Mammary microvascular endothelial cell (primary cell): ENCODE measurements at places on chromosomes 6 and 20. TPM values are rescaled to one million over a fixed set of nuclear protein-coding genes. Genes with fewer than 3 reads are reported as not detected.

Gene DACT2
- total RNA-seq, result not detected in 2 replicates

Gene DEK
- total RNA-seq, result 130 and 135 TPM in 2 replicates

Gene HNF4A
- not detected in 2 replicates for total RNA-seq

Gene BMP2
- 36.0 and 37.5 TPM in 2 replicates for total RNA-seq

Gene PRDM13
- not detected in 2 replicates for total RNA-seq

Gene PRSS16
- total RNA-seq, result not detected in 2 replicates

Gene XKR7
- not detected in 2 replicates for total RNA-seq

Gene RBBP8NL
- total RNA-seq, result not detected in 2 replicates

Gene LAMA2
- total RNA-seq, result 0.53 and 0.59 TPM in 2 replicates
